ENCODE measurements at places on chromosomes 4 and X.
A peak's percentile ranks its signal among the peaks of the same experiment; 100 is the strongest.

GRCh38 chr4:55866973-55867574, 13.6 kb downstream of the EXOC1 start:
- peak; percentile 21 for DNase-seq

DNA sequence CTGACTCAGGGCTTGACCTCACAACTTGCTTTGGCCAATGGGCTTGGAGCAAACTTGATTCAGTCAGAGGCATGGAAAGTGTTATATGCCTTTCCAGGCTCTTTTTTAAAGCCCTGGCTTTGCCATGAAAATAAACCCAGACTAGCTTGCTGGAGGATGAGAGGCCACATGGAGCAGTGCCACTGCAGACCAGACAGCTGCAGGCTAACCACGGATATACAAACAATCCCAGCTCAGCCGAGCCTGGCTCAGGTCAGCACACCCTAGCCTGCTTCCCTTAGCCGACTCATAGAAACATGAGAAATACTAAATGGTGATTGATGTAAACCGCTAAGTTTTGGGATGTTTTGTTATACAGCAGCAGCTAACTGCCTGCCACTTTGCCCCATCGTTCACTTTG, 345.1 kb downstream of the ARHGAP10 start:
- DNase-seq = peak; percentile 41

DNA sequence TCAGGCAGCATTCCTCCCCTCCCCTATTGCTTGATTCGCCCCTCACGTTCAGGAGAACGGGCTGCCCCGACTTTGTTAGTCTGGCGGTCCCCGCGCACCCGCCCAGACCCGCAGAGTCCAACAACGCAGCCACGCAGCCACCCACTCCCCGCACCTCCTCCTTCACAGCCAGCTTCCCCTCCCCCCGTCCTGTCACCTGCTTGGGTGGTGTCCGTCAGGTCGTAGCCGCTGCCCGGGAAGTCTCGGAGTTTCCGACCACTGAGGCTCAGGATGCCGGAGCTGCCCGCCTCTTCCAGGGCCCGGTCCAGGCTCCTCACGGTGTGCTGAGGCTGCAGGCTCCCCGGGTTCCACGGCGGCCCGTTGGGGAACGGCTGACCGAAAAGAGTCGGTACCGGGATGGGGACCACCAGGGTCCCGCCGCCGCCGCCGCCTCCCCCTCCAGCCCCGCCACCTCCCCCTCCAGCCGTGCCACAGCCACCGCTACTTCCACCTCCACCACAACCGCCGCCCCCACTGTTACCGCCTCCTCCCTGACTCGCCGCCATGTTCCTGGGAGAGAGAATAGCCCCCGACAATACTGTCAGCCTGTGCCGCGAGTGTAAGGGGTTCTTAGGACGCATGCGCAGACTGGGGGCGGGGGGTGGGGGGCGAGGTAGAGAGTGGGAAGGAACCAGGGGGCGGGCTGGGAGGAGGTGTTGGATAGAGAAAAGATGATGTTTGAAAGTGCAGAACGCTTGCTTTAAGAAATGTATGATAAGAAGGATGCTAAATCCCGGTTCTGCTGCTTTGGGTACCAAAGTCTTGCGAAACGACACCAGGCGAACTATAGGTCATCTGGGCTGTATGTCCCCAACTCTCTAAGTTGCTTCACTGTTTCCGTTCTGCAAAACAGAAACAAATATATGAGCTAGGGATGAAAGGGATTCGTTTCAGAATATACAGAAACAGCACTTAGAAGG, at the start of gene LRCH2:
TSS of gene LRCH2 (minus strand) at position 600 of the 959 bp plus-strand sequence. CDS start at position 545, 55 bp downstream.
- DNase-seq = peak; percentile 71

GRCh38 chr4:25320336-25320735, 7.8 kb downstream of the ZCCHC4 start:
- DNase-seq = peak; percentile 32

DNA sequence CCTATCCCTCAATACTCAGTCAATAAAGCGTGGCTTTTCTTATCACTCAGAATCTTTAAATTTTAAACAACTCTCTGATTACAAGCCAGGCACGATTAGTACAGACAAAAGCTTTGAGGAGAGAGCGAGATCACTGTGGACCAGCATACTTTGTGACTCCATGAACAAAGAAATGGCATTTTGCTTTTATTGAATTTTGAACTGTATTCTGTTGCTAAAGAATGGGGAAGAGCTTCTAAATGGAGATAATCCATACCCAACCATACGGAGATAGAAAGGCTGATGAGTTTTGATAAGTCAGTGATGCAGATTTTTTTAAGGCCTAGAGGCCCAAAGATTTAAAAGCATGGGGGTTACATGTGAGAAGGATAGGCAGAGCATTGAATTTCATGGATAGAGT, 259.1 kb downstream of the DACH2 start:
- no peak for DNase-seq

Data from AG08396 (cell line).